Pancreas (tissue), 10 donors: ENCODE measurements at places on chromosomes 11 and 22. TPM values are rescaled to one million over a fixed set of nuclear protein-coding genes. Genes with fewer than 3 reads are reported as not detected.

Gene FBLN1
- 12.0 TPM for total RNA-seq

DNA sequence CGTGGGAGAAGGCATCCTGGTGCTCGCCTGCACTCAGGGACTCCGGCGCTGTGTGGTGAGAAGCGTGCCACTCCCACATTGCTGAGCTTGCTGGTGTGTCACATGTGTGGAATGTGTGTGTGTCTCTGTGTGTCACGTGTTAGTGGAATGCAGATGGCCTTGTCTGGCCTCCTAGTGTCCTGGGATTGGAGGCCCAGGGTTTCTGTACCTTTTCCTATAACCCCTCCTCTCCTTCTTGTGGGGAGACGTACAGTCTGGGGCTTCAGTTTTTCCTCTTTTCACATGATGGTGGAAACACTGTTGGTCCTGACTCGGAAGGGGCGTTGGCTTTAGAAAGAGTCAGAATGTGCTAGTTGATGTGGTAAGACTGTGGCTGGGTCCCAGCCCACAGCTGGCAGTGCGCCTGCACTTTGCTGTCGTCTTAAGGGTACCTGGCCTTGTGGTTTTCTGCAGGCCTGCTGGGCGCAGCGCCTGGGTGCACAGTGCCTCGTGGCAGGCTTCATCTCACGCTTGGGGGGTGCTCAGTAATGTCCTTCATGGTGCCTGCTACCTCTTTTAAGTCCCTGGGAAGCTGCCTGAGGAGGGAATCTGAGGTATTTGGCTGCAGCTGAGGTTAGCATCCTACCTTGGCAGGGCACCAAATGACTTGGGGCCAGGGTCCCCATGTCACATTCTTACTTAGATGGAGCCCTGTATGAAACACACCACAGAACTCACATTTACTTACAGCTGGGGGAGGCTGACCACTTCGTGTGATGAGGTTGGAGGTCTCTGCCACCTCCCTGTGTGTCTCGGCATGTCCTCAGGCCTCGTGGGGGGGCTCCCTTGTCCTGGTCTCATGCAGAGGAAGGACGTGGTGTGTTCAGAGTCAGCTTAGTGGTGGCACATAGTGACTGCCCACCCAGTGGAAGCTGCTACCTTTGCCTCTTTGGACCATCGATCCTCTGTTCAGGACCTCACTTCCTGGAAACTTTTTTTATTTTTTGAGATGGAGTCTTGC lies 61.9 kb downstream of the MED15 start:
- peaks cover 10% of the 10 kb centered on the region for H3K4me1 ChIP-seq
- peak overlapping the region; percentile 27 for H3K27ac ChIP-seq
- DNase-seq: no peak
- H3K27me3 ChIP-seq: no peaks in the 10 kb centered on the region
- peaks cover 26% of the 10 kb centered on the region for H3K36me3 ChIP-seq

- DNase-seq: no peak
- no peaks in the 10 kb centered on the region for H3K27me3 ChIP-seq
- H3K4me3 ChIP-seq: no peak overlapping the region
- H3K4me1 ChIP-seq: peaks cover 55% of the 10 kb centered on the region
Measured at GRCh38 chr22:42920101-42920820, 63.2 kb upstream of the ARFGAP3 start.

DNA sequence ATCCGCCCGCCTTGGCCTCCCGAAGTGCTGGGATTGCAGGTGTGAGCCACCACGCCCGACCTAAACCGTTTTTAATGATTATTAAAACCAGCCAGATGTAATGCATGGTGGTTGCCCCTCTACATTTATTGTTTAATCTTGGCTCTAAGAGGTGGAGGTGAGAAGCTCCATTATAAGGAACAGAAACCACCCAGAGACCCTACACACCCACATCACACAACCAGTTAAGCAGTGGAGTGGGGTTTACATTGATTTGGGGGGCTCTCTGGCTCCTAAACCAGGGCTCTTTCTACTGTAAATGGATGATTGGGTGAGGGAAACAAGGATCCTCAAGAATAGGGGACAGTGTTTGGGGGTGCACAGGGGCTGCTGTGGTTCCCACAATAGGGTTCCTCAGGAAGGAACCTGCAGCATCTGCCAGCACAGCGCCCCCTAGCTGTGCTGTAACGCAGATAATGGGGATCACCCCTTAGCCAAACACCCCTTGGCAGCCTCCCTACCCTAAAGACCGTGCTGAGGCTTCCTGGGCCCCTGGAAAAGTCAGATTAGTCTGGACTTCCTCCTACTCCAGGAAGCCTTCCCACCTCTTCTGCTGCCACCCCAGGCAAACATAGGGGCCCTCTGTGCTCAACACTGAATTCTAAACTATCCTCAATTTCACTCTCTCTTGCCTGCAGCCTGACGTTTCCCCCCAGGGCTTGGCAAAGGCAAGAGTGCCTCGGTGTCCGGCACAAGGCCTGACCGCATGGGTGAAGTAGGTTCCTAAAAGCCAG lies 2.4 kb downstream of the MPST start:
- peaks cover 21% of the 10 kb centered on the region for H3K4me1 ChIP-seq
- DNase-seq: no peak
- H3K4me3 ChIP-seq: no peak overlapping the region

GRCh38 chr11:99632969-99633368 lies 612.2 kb downstream of the CNTN5 start:
- DNase-seq: no peak
- H3K36me3 ChIP-seq: no peaks in the 10 kb centered on the region
- no peak overlapping the region for H3K27ac ChIP-seq

- no peak overlapping the region for H3K27ac ChIP-seq
- no peak overlapping the region for H3K4me3 ChIP-seq
- H3K27me3 ChIP-seq: no peaks in the 10 kb centered on the region
- no peak for DNase-seq
Measured at GRCh38 chr11:19326499-19326898, 85.8 kb upstream of the E2F8 start.
